ENCODE measurements at places on chromosomes 12 and 14.

DNA sequence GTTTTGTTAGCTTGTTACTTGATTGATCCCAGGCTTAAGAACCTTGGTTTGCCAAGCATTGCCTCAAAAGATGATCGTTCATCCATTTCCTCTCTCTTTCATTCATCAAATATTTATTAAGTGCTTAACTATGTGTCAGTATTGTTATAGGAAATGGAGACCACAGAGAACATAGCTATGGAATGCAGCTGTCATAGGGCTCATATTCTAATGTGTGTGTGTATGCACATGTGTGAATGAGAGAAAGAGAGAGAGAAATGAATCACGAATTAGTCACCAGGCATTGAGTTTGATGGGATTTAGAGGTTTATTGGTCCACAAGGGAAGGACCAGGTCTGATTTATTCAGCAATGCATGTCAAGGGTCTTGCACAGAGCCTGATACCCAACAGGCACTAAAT lies 71.0 kb upstream of the FBXO21 start:
- DNase-seq, result no peak

DNA sequence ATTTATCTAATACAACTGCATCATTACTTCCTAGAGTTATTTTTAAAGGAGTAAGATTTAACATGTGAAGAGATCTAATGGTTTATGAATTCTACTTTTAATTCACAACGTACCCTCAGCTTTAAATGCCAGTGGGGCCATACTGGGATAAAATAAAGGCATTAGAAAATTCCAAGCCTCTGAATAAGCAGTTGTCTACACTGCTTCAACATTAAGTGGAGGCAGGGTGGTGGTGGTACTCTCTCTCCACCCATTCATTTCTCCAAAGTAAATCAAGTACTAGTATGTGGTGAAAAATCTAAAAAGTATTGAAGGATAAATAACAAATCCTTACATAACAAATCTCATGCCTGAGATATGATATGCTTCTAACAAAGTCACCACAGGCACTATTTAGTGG lies 52.4 kb downstream of the FERMT2 start:
- DNase-seq, result no peak

DNA sequence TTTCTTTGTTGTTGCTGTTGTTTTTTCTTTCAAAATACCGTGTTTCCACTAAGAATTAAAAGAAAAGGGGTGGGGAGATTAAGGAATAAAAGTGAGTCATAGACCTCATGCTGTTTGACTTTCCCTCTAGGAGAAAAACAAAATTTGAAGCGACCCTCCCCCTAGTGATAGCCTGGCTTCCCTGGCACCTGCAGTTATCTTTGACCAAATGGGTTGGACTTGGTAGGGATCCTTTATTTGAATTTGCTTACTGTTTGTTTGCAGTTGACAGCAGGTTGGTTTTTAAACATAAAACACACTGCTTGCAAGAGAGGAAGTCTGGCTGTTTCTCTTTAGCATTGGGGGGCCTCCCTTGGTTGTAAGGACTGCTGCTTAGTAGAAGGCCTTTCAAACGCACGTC lies 14.0 kb downstream of the OTX2 start:
- DNase-seq, result no peak

- DNase-seq, result no peak
Observed at GRCh38 chr12:65535946-65536345, 257.5 kb downstream of the MSRB3 start.

DNA sequence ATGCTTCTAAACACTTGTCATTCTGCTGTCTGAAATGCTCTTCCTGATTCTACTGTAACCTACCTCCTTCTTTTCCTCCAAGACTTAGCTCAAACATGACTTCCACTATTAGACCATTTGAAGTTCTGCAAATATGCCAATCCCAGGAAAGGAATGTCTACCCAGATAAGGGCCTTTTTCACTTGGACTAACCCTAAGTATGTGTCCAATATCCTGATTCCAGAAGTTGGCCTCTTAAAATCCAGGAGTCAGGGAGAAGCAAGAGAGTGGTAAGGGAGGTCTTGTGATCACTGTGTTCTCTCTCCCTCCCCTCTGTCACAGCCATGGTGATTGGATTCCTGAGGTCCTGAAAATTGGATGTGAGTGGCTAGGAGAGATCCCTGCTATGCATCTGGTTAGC lies 30.2 kb downstream of the ADCY6 start:
- DNase-seq, result no peak

DNA sequence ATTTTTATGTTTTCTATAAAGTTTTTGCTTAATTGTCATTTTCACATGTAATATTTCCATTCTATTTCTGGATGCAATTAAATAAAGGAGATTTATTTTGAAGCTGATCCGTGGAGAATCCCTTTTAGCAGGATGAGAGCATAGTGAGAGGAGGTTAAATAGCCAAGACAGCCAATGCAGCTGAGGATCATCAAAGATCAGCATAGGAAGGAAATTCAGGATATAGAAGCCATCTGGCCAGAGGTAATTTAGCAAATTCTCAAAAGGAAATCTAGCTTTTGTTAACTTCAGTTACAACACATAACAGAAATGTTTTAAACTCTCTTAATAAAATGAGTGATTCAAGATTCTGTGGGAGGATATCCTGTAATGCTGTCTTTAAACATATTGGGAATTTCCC lies 122.8 kb upstream of the PDE3A start:
- DNase-seq, result no peak

- DNase-seq, result no peak
Observed at GRCh38 chr12:1719139-1719538, 28.3 kb downstream of the ADIPOR2 start.

GRCh38 chr14:21989090-21989489 lies 315.5 kb upstream of the OR4E1 start:
- no peak for DNase-seq

DNA sequence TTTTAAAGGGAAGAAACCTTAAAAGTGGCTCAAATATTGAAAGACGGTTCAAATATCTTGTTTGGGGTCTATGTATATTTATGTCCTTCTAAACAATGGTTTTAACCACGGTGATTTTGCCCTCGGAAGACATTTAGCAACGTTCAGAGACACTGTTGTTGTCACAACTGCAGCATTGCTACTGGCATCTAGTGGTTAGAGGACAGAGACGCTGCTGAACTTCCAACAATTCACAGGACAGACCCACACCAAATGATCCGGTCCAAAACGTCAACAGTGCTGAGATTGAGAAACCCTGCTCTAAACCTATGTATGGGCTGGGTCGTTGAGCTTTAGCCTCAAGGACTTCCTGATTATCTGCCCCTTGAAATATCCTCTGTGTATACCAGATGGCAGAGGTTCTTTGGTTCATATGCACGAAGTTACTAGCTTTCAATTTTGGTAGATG lies 1.7 kb downstream of the ANGEL1 start:
- peak; percentile 23 for DNase-seq

- DNase-seq, result no peak
Observed at GRCh38 chr12:3713483-3713882, 39.4 kb downstream of the CRACR2A start.

GRCh38 chr14:97233319-97233985 lies 436.3 kb downstream of the VRK1 start:
- no peak for DNase-seq

GRCh38 chr14:94081386-94081820 lies 293 bp downstream of the IFI27L1 start:
- peak; percentile 60 for DNase-seq

DNA sequence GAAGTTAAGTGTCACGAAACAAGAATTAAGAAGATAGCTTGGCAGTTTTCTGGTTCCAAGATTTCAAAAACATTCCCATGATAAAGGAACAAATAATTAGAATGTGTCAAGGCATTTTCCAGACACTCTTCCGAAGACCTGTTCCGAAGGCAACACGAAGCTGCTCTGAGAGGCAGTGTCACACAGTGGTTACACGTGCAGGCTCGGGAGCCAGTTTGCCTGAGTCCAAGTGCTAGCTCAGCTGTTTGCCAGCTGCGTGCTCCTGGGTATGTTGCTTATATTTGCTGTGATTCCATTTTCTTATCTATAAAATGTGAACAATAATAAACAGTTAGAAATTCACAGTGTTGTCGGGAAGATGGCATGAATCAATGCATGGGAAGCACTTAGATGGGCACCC lies 217.9 kb upstream of the GRIP1 start:
- DNase-seq, result no peak

DNA sequence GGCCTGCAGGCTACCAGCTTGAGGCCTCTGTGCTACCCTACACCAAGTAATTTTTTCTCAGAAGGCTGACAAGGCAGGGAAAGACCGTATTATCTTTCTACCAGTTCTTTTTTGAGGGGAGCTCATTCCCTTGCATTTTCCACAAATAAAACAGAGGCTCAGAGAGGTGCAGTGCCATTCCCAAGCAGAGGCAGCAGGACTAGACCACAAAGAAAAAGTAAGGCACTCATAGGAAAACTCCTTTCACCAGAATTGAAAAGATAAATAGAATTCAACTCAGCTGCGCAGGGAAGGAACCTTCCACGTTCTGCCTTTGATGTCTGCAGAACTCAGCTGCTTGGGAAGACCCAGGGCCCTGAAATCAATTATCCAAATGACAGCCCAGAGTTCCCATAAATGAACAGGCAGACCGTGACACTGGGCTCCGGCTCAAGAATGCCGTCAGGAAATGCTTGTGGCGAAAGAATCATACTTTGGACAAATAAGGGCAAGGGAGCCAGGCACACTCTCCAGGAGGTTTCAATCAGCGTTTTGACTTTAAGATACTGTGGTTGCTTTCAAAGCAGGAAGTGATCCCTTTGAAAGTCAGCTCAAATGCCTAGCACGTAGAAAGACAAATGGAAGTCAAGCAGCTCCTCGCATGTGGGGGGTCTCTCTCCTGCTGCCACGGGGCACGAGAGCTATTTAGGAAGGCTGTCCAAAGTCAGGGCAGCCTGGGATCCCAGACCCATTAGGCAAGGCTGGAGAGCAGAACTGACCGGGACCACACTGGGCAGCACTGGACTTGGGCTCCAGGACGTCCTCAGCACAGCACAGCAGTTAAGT lies 14.0 kb downstream of the KCTD10 start:
- peak; percentile 74 for DNase-seq

DNA sequence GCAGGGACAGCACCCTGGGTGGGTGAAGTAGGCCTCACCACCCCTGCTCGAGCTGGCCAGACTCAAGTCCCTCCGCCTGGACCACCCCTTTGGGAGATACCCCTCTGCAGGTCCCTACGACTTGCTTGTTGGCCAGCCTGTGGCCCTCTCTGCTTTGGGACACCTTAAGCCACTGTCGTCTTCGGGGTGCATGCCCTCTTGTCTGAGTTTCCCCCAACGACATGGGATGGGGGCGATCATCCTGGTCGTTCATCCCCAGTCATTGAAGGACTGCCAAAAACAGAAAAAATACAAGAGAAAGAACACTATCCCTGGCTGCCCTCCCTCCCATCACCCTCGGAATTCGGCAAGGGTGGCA lies 151.1 kb downstream of the DPF3 start:
- DNase-seq, result no peak

- no peak for DNase-seq
Observed at GRCh38 chr14:57736391-57736790, 129.5 kb downstream of the SLC35F4 start.

DNA sequence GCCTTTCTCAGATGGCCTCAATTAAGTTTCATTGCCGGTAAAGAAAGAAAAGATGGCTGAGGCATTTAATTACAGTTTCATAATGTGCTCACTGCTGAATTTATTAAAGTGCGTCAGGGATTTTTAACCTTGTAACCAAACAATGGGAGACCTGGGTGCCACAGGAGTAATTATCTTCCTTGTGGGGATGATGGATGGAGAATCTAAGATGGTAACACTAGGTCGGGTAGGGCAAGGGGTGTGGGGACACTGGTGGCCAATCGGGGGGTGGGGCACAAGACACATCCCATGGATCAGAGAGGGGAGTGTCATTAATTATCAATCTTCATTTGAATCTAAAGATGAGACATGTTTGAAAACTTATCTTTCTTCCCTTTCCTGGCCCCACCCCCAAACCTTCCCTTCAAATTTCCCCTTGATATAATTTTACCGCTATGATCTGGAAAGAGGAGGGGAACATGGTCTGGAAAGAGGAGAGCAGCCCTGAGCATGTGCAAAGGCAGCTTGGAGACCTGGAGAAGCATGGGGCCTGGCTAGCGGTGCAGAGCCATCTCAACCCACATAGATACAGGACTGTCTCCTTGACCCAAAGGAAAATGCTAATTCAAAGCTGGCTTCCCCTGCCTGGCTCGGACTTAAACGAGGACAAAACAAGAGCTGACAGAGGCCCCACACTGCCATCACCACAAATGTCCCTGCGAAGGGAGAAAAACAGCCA lies 231.3 kb upstream of the NOS1 start:
- no peak for DNase-seq

- DNase-seq, result no peak
Observed at GRCh38 chr14:54329082-54329695, 67.6 kb upstream of the CDKN3 start.

GRCh38 chr14:24365600-24366412 lies 2.2 kb upstream of the NFATC4 start:
- peak; percentile 79 for DNase-seq

- peak; percentile 13 for DNase-seq
Observed at GRCh38 chr14:71610797-71611196, 321.4 kb upstream of the RGS6 start.

- DNase-seq, result peak; percentile 45
Observed at GRCh38 chr14:78933948-78934524, 763.9 kb downstream of the NRXN3 start.

- no peak for DNase-seq
Observed at GRCh38 chr12:132965796-132966195, 9.7 kb upstream of the ZNF605 start.

DNA sequence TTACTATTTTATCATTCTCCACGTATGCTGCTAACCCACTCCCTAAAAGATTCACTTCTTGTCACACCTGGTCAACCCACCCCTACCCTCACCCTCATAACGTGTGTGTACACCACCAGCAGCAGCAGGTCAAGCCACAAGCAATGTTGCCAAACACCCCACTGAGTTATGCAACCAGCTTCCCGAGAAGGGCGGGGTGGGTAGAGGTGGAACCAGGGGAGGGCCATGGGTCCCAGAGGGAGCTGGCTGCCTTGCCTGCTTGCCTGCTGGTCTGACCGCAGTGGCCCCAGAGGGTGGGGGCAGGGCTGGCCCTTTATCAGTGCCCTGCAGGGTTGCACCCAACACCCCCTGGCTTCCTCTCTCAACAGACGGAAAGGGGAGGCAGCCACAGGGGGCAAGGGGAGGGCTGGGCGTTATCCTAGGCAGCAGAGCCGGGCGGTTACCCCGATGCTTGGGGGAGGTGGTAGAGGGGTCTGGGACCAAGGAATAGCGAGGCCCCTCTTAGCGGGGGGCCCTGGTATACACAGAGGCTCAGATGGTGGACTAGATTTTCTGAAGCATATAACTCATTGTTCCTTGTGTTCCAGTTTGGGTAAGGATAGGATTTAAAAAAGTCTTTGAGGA lies 3.5 kb upstream of the NFE2 start:
- no peak for DNase-seq

- no peak for DNase-seq
Observed at GRCh38 chr14:105013150-105013785, 7.6 kb downstream of the CDCA4 start.

GRCh38 chr12:52577316-52577715 lies 3.7 kb upstream of the KRT74 start:
- DNase-seq, result no peak
